Stimulated activated CD4-positive, alpha-beta T cell treated with anti-CD3 and anti-CD28 coated beads, Interleukin-2, amount 100 ng/mL, for 24 hours (primary cell): ENCODE measurements at places on chromosomes 2 and 18.

- DNase-seq, result no peak
Measured at GRCh38 chr2:127606625-127607398, 39.1 kb upstream of the GPR17 start.

- DNase-seq, result no peak
Measured at GRCh38 chr2:54471221-54471711, 15.1 kb downstream of the SPTBN1 start.

DNA sequence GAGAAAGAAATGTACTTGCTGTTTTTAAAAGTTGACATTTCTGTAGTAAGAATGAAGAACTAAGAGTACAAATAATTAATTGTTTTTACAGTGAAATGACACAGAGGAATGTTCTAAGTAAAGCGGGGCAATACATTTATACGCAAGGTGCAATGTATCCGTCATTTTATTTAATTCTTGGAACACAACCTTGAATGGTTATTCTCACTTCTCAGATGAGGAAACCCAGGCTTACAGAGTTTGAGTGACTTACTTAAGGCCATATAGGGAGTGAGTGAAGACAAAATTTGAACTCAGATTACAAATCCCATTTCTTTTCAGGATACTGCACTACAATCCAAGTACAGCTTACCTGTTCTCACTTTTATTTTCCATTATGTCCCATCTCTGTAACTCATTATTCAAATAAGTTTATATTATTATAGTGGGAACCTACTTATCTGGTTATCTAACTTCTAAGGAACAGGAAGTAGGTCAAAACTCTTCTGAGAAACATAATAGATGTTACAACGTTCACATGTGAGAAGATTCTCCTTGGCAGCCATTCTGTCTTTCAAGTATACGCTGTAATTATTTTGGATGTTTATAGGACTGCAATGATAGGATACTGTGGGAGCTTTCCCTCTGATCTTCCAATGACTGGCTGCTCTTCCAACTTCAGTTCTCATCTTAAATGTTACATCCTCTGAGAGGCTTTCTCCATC is 12.3 kb upstream of the STK17B start:
- no peak for DNase-seq

GRCh38 chr18:44521668-44522022 is 159.0 kb upstream of the SETBP1 start:
- DNase-seq, result no peak

GRCh38 chr18:59358414-59358711 is 702 bp downstream of the LMAN1 start:
- no peak for DNase-seq

- no peak for DNase-seq
Measured at GRCh38 chr2:74080346-74080745, 67.4 kb downstream of the BOLA3 start.

- DNase-seq, result no peak
Measured at GRCh38 chr2:42047488-42048298, at the start of gene PKDCC. PKDCC (plus strand) TSS chr2:42048021; CDS start chr2:42048200, 179 bp downstream.

DNA sequence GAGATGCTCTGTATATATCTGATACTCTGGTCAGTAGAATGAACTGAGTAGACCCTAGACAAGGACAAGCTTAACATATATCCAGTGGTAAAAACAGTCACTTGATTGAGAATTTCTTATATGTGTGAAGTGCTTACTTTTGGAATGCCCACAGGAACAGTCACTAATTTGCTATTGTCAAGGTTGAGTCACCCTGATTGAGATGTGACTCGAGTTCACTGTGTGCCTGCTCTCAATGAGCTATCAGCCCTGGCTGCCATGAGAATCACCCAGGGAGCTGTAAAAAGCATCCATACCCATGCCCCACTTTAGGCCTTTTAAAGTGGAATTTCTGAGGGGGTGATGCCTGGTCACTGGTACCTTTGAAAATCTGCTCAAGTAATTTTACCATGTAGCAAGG is 283.7 kb downstream of the SUCLG1 start:
- no peak for DNase-seq

DNA sequence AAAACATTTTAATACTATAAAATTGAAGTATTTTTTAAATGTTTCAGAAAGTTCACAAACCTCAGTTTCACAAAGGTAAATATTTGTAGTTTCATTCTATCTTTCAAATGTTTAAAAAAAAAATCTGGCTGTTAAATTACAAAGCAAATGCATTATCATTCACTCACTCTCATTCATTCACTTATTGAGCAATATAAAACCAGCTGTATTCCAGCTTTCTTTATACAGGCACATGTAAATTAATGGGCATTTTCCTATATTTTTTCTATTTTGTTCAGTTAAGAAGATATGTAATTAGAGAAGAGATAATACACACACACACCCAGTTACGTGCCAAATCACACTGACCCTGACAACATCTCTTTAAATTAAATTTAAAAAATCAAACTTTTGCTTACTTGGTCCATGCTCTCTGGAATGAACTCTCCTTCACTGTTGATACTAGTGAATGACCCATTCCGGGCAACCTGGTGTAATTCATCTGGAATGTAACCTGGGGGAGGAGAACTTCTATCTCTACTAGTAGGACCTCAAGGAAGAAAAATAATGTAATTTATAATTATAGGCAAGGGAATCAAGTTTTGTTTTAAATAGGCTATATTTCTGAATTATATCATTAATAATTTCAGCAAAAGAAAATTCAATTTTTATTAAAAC is 32.5 kb upstream of the ERCC3 start:
- no peak for DNase-seq

GRCh38 chr18:27983780-27984179 is 193.2 kb downstream of the CDH2 start:
- no peak for DNase-seq

DNA sequence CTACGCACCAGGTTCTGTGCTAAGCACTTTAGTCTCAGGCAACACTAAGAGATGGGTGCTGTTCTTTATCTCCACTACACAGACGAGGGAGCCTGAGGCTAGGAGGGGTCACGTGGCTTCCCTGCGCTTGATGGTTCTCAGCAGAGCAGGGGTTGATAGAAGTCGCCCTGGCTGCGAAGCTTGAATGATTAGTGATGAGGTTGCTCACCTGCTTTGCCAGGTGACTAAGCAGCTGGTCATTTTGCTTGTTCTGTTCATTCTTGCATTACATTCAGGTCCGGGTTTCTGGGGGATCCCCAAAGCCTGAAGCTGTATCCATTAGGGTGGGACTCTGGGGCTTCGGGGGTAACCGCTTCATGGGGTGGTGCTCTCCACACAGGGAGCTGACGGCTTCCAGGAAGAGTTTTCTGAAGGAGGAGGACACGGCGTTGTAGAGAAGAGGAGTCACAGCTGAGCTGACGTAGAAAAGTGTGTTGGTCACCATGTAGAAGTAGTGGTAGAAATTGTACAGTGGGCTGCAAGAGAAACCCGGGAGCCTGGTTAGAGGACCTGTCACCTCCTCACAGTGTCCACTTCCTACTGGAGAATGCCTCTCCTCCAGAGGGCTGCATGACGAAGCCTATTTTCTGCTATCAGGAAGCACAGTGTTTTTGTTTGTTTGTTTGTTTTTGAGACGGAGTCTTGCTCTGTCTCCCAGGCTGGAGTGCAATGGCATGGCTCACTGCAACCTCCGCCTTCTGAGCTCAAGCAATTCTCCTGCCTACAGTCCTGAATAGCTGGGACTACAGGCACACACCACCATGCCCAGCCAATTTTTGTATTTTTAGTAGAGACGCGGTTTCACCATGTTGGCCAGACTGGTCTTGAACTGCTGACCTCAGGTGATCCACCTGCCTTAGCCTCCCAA is 11.5 kb downstream of the NTSR2 start:
- DNase-seq, result no peak

- no peak for DNase-seq
Measured at GRCh38 chr2:85111819-85112281, 21.3 kb upstream of the TCF7L1 start.

DNA sequence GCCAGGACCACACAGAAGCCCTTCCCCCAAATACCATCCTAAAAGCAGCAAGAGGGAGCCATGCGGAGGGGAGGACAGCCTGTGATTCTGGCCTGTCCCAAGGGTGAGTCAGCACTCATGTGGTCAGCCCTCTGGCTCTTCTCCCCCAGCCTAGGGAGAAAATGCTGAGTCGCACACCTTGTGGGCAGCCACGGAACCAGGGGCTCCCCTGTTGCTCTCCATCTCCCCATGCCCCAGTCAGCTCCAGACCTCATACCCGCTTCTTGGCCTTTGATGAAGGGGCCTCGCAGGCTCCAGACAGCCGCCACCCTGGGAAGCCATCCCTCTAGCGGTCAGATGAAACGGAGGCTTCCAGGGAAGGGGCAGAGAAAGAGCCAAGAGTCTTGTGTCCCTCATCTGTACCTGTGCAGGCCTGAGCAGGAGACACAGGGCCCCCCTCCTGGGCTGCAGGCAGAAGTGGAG is 181.3 kb upstream of the SIX2 start:
- no peak for DNase-seq

GRCh38 chr2:45014016-45014702 is 4.9 kb upstream of the SIX2 start:
- DNase-seq, result no peak

GRCh38 chr2:64652231-64653108 is 1.2 kb downstream of the SERTAD2 start:
- DNase-seq, result peak; percentile 34

- DNase-seq, result no peak
Measured at GRCh38 chr2:240629968-240630770, 4.9 kb downstream of the GPR35 start.

DNA sequence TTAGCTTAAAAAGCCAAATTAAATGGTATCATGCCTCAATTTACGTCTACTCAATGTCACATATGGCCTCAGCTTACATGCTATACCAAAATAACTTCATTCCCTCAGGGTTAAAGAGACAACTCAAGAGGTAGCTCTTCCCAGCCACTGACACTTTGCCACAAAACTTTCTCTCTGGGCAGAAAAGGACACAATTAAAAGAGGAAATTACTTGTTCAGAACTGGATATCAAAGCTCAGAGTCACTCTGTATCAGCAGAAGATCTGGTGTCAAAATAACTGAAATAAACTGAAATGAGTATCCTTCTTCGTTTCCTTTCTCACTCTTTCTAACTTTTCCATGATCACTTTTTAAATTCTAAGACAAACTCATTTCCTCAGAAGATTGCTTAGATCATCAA is 108.7 kb downstream of the ZNF521 start:
- DNase-seq, result no peak

- no peak for DNase-seq
Measured at GRCh38 chr2:58350484-58350883, 109.4 kb upstream of the FANCL start.

DNA sequence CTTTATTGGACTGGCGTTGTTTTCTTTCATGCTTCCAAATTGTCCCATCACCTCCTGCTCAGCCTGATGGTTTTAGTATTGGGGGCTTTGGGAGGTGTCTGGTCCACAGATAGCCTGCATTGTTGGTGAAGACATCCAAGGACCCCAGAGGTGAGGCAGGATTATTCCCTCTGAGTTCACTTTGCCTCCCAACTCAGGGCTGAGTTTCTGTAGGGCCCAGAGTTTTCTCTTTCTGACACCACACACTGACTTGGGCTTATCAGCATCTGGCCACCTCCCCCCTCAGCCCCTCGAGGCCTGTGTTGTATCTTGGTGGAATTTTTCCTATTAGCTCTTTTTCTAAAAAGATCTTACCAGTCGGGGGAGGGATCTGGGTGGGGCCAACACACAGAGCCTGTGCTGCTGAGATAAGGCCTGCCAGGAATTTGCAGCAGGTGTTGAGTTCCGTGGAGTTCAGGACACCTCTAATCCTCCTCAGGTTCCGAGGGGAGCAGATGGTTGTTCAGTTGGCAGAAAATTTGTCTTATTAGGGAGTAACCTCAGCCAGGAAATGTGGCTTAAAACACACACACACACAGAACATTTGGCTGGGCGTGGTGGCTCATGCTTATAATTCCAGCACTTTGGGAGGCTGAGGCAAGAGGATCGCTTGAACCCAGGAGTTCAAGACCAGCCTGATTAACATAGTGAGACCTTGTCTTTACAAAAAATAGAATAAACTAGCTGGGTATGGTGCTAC is 7.3 kb downstream of the EMILIN2 start:
- no peak for DNase-seq

DNA sequence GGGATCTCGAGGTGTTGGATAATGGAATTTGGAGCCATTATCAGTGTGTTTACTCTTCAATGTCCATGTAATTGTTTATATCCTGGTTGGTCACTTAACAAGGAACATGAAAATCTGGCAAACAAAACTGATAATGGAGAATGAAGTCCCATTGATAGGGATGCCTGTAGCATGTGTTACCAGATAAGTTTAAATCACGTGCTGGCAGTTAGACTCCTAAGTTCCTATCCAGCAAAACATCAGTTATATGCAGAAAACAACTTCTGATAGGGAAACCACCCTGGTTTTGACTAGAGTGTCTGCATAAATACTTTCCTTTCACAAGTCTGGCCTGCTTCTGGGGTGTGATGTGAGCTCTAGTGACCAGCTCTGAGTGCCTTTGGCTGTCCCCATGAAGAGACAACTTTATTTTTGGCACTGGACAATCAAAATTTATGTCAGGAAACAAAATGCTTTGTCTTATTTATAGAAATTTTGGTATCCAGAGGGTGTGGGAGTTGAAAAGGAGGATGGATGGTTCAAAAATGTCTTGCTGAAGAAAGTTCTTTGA is 82.0 kb downstream of the FHOD3 start:
- DNase-seq, result no peak

- DNase-seq, result no peak
Measured at GRCh38 chr18:50726960-50727589, 92.7 kb downstream of the MRO start.

DNA sequence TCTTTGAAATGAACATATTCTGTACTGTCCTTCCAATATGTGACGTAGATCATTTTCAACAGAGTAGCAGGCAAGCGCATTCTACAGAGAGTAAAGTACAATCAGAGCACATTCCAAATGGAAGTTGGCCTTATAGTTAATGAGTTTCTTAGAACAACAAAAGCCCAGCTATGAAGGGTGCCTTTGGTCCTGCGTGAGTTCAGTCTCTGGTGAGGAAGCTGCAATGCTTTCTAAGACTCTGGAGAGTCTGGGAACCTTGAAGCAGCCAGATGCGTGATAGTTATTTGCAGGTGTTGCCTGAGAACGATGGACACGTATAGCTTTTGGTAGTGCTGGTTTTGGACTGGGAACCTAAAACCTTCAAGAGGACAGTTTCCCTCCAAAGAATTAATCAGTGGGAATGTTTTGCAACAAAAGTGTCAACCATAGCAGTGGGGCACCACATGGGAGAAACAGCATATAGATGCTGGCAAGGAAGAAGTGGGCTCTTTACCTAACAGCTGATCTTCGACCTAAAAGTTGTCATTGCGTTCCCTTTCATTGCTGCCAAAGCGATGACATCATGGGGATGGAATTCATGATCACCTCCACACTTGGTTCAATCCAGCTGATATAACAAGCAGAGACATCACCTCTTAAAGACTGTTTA is 9.3 kb upstream of the SNORC start:
- DNase-seq, result no peak

DNA sequence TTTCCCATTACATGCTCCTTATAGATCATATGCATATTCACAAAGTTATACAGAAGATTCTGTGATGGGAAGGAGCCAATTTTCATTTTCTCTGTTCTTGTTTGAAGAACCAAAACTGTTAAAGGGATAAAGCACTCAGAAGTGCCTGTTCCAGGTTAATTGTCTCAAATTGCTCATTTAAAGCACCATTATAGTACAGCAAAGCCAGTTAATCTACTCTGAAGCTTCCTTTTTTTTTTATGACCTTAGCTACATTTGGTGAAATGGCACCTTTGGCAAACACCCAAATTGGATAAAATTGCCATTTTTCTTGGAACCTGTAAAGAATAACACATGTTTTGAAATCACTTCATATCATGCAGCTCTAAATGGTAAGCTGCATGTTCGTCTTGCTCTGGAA is 1092.3 kb downstream of the BCL11A start:
- DNase-seq, result no peak
